ENCODE measurements at places on chromosomes 1 and 21.

- peak; percentile 43 for DNase-seq
These were observed 143.1 kb downstream of the TGFBR3 start for GRCh38 chr1:91742848-91743292.

DNA sequence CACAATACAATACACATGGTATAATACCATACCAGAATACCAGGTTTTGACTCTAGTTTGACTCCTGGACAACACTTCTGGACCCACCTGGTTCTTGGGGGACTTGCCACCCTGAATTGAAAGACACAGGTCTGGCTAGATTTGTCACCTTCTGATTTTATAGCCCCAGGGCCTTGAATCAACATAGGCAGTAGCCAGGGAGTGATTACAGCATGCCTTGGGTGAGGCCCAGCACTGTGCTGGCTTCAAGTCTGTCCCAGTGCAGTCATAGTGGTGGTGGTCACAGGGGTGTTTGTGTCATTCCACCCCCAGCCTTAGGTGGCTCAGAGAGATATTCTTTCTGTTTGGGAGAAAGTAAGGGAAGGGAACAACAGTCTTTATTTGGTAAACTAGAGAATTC is 23.3 kb upstream of the SNX7 start:
- no peak for DNase-seq

GRCh38 chr1:204758601-204759000 is 73.1 kb upstream of the LRRN2 start:
- DNase-seq = no peak

DNA sequence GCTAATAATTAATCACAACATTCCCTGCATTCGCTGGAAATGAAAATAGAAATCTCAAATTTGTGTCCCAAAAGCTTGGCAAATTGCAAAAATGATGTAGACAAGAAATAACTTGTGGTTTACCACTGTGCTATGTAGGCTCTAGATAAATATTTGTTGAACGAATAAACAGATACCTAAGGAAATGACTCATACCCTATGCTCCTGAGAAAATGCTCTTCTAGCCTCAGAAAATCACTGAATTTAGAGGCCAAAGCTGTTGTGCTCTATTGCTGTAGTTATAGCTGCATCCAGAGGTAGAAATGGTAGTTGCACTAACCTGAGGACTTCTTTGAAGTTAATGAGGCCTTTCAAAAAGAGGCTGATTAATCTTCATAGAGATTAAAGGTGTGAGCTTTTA is 142.0 kb upstream of the ZNHIT6 start:
- peak; percentile 95 for DNase-seq

- no peak for DNase-seq
These were observed 89.8 kb upstream of the NR5A2 start for GRCh38 chr1:199937661-199938060.

DNA sequence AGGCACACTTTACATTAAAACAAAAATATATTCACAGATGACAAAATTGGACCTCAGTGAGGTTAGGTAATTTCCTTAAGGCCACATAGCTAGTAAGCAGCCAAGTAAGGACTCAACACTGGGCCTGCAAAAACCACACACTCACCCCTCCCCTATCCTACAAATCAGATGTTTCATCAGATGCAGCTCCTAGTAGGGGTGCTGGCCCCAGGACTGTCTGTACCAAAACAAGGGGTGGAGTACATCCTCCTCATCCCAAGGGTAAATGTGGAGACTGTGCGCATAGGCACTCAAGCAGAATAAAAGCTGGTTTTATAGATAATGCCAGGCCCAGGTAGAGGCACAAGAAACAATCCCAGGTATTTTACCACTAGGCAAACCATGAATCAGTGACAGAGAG is 25.7 kb downstream of the URB1 start:
- DNase-seq = peak; percentile 43

GRCh38 chr1:91070298-91070697 is 48.5 kb upstream of the ZNF644 start:
- DNase-seq = no peak

DNA sequence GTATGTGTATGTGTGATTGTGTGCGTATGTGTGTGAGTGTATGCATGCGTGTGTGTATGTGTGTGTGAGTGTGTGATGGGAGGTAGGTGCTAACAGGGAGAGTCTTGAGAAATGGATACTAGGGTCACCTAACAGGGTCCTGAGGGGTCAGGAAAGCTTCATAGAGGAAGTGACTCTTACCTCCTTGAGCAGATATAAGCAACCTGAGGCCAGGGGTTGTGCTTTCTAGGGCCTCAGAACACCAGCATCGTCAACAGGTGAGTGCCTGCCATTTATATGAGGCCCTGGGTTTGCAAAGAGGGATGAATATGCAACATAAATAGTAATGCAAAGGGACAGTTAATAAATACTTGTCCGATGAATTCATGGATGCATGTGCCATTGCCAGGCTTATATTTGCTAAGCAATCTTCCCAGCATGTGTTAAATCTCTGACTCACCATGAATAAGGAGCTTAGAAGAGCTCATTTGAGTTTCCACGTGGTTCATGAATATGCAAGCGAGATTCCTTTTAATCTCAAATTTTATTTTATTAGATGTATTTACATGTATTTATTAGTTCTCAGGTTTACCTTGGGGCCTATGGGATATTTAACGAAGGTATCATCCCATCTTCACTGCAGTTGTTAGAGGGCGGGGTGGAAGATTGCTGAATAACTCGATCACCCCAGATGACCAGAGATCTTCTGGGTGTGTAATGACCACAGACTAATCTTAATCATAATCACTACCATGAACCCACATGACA is 438.3 kb downstream of the CAMTA1 start:
- DNase-seq = peak; percentile 86

GRCh38 chr1:177592624-177593023 is 377.2 kb downstream of the SEC16B start:
- no peak for DNase-seq

DNA sequence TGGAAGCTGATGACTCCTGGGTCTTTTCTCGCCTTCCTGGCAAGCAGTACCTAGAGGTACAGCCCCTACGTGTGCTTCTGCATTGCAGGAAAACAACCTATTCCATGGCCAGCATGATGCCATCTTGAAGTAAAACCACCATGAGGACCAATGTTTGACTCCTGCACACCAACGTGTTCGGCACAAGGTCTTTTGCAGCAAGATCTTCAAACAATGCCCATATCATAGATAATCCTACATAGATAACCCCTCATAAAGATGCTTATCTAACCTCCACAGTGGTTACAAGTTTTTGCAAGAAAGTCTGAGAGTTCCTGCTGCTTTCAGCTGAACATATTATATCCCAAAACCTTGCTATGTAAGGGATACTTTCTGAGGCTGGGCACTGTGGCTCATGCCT is 141.1 kb upstream of the MAP1LC3C start:
- no peak for DNase-seq

DNA sequence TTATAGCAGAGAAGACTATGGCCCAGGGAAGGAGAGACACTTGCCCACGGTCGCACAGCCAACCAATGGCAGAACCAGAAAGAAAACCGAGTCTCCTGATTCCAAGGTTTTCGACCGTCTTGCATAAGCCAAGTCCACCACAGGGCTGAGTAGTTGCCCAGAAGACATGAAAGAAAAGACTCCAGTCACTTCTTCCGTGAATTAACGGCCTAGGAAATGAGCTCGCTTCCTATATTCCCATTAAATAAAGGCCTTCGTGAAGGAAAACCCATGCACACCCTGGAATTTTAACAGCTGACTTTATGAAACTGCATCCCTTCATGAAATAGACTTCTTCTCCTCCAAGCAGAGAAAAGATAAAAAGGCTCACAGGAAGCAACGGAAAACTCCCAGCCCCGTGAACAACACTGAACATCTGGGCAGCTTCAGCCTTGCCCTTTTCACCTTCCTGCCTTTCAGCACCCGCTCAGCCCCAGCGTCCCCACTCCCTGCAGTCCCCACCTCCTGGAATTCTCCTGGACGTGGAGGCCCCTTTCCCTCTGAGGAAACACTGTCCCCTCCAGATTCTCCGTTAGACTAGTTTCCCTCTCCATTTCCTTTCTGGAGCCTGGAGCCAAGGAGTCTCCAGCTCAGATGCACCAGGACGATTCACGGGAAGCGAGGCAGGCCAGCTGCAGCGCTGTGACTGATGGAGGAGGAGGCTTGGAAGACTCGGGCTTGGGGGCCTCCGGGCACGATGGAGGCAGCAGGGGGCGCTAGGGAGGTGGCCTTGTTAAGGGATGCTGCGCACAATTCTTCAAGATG is 2.7 kb upstream of the MYOC start:
- peak; percentile 65 for DNase-seq

DNA sequence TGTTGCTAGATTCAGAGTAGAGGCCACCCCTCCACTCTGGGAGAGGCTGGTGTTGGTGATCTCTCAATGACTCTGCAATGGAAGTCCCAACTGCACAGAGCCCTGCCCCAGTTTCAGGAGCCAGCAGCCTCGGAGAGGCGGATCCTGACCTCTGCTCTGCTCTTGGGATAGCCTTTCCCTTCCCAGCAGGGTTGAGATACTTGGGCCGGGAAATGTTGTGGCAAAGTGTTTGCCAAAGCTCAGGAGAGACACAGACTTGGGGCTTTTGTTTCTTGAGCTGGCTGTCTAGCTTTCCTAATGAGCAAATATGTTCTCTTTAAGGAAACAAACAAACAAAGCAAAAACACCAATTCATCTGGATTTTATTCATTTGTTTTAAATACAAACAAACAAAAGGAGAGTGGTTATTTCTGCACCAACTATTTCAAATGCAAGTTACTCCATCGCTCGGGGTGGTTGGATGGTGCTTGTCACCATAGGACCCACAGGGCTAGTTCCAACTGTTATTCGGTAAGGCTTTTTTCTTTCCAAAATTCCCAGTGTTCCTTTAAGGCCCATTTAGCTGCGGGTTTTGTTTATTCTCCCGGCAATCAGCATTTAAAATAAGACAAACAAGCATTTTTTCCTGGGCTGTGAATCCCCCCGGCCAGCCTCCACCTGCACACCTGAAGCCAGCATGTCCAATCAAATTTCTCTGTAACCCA is 193.9 kb upstream of the LMO4 start:
- no peak for DNase-seq

GRCh38 chr1:210792250-210793102 is 341.5 kb downstream of the KCNH1 start:
- peak; percentile 69 for DNase-seq

- peak; percentile 24 for DNase-seq
These were observed 26.9 kb downstream of the WDR26 start for GRCh38 chr1:224407571-224408293.

GRCh38 chr1:82690411-82690810 is 889.7 kb downstream of the ADGRL2 start:
- DNase-seq = no peak

DNA sequence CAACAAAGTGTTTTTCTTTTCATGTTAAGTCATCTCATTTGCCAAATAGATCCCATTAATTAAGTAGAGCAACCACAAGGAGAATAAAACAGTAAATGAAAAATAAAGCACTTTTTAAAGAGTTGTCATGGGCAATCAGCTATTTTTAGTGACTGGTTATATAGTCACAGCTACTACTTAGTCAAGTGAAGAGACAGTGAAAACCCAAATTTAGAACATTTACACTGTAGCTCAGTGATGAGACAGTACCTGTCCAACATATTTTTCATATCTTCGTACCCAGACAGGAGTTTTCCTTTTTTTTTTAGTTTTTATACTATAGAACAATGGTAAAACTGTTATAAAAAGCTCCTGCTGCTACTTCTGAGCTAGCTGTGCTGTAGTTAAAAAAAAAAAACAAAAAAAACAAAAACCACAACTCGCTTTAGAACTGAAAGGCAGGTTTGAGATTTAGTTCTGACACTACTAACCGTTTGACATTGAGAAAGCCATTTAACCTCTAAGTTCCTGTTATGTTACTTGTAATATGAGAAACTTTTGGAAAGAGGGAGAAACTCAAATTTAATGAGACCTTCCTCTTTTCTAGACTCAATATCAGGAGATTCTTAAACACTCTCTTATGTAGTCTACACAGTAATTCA is 777.5 kb downstream of the ADGRL2 start:
- DNase-seq = no peak

DNA sequence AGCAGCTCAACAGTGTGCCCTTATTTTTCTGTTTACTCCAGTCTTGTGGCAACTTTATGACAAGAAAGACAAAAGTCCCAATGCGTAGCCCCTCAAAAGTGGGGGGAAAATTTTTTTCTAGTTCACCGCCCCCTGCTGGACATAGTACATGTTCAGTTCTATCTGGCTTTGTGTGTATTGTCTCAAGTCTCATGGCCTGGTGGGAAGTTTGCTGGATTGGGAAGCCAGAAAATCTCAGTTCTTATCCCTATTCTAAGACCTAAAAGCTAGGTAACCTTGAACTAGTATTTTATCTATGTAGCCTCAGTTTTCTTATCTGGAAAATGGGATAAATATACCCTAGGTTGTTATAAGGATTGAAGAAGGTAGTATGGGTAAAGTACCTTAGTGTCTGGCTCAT is 55.8 kb upstream of the LDLRAP1 start:
- DNase-seq = no peak

GRCh38 chr1:41377397-41377796 is 16.2 kb downstream of the FOXO6 start:
- no peak for DNase-seq

- DNase-seq = no peak
These were observed 71.0 kb downstream of the SH3GLB1 start for GRCh38 chr1:86775395-86775794.
